ENCODE measurements at places on chromosomes 12 and 14. TPM values are rescaled to one million over a fixed set of nuclear protein-coding genes. Genes with fewer than 3 reads are reported as not detected.
A peak's percentile ranks its signal among the peaks of the same experiment; 100 is the strongest.

- DNase-seq: no peak
- no peaks in the 10 kb centered on the region for H3K4me1 ChIP-seq
- no peaks in the 10 kb centered on the region for H3K27me3 ChIP-seq
- no peak overlapping the region for H3K4me3 ChIP-seq
- no peaks in the 10 kb centered on the region for H3K36me3 ChIP-seq
- H3K27ac ChIP-seq: no peak overlapping the region
Observed at GRCh38 chr14:43476822-43477221, 1030.3 kb downstream of the FSCB start.

DNA sequence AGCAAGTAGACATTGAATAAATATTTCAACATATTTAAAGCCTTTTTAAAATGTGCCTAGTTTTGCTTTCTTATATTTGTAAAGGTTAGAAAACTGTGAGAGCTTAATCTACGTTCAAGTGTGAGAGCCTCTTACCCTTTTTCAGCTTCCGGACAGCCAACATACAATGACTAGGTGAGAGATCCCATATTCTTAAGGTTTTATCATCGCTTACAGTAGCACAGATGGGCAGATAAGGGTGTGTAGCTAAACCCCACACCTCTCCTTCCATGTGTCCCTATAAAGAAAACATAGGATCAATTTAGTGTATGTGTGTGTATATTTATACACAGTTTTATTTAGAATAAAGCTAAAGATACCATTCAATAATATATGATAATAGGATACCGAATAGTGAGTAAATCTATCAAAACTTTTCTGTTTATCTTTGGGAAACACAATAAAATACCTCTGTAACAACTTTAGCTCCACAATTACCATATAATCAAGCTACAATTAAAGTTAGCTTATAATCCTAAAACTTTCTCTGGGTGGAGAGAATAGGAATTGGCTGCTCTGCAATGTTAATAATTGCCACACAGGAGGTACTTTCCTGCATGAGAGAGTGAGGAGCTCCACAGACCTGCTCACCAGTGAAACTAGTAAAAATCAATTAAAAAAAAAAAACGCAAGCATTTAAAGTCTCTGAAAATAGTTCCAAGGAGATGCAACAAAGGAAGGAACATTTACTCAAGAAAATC lies 110.8 kb downstream of the EML5 start:
- H3K4me3 ChIP-seq: no peak overlapping the region
- DNase-seq: no peak
- no peaks in the 10 kb centered on the region for H3K36me3 ChIP-seq
- no peak overlapping the region for H3K27ac ChIP-seq
- H3K27me3 ChIP-seq: no peaks in the 10 kb centered on the region

GRCh38 chr12:15532364-15532977 lies 210.2 kb downstream of the PTPRO start:
- no peak overlapping the region for H3K4me3 ChIP-seq
- H3K27me3 ChIP-seq: no peaks in the 10 kb centered on the region
- DNase-seq: no peak
- peaks cover 7% of the 10 kb centered on the region for H3K4me1 ChIP-seq

DNA sequence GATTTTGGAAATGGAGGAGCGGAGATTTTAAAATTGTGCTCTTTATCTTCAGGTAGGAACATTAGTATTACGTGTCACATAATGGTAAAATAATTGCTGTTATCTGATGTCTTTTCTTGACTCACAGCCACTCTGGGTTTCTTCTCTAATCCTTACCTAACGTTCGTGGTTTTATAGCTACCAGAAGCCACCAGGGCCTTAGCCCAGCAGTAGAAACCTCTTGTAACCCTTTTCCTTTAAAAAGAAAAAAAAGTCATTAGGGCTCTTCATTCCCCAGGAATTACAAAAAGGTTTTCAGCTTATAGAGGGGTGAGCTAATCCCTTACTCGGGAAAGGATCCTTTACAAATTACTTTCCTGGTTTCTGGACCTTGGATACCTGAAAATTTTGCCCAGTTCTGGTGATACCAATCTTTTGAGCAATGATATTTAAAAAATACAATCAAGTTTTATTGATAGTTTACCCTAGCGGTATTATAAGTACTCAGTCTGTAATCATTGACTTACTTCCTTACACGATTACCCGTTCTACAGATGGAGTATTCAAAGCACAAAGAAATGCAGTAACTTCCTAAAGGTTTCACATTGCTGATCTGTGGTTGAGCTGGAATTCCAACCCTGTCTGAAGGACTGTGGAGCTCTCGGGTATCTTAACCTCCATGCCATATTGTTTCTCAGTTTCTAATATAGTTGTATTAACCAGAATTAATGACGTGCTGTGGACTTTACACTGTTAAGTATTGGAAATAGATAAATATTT lies 1.6 kb downstream of the GABARAPL1 start:
- H3K4me1 ChIP-seq: no peaks in the 10 kb centered on the region
- peak overlapping the region; percentile 55 for H3K4me3 ChIP-seq
- H3K27ac ChIP-seq: peak overlapping the region; percentile 99
- no peak for DNase-seq

Gene HOXC12
- 0.45 TPM for total RNA-seq

DNA sequence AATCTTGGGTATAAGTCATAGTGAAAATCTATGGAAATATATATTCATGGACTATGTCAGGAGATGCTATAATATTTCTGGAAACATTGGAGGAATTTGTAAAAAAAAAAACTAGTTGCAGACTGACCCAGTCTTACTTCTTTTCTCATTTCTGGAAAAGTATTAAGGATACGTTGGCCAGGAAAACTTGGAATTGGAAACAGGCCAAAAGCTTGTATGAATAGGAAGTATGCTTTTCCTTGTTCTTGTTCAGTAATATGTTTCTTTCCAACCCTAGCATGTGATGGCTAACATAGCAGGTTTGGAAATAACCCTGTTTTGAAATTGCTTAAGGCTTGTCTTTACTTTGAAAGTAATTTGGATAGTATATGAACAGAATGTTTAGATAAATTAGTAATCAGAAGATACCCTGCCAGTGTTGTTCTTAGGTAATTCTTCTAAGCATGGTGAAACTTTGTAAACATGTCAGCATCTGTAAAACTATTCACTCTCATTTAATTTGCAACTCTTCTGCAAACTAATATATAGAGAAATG lies 316.2 kb downstream of the NPAS3 start:
- no peak overlapping the region for H3K4me3 ChIP-seq
- no peak overlapping the region for H3K27ac ChIP-seq
- H3K4me1 ChIP-seq: no peaks in the 10 kb centered on the region
- no peaks in the 10 kb centered on the region for H3K27me3 ChIP-seq
- no peak for DNase-seq
- no peaks in the 10 kb centered on the region for H3K36me3 ChIP-seq

- no peak overlapping the region for H3K27ac ChIP-seq
- H3K4me3 ChIP-seq: no peak overlapping the region
- no peaks in the 10 kb centered on the region for H3K4me1 ChIP-seq
- H3K27me3 ChIP-seq: no peaks in the 10 kb centered on the region
Observed at GRCh38 chr14:92481811-92482555, 31.6 kb upstream of the RIN3 start.

DNA sequence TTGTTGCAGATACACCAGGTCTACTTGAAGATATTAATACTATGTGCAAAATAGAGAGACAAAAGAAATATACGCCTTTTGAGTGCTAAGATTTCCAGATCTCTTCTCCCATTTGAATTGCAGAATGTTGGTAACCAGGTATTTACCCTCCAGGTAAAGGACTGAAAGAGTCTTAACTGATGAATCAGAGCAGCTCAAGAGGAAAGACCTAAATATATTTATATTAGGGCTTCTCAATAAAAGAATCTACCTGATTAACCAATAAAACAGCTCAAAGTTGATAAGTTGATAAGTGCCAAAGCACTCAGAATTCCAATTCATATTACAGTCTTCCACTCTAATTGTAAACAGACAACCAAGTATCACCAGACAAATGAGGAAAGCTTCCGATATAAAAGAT lies 59.2 kb downstream of the ZNF641 start:
- no peak overlapping the region for H3K27ac ChIP-seq
- H3K27me3 ChIP-seq: no peaks in the 10 kb centered on the region
- no peak overlapping the region for H3K4me3 ChIP-seq
- no peak for DNase-seq
- no peaks in the 10 kb centered on the region for H3K4me1 ChIP-seq
- H3K36me3 ChIP-seq: no peaks in the 10 kb centered on the region

- no peak for DNase-seq
- H3K36me3 ChIP-seq: no peaks in the 10 kb centered on the region
- no peak overlapping the region for H3K4me3 ChIP-seq
- H3K27ac ChIP-seq: no peak overlapping the region
- no peaks in the 10 kb centered on the region for H3K27me3 ChIP-seq
Observed at GRCh38 chr14:100622708-100623485, 35.7 kb upstream of the BEGAIN start.

DNA sequence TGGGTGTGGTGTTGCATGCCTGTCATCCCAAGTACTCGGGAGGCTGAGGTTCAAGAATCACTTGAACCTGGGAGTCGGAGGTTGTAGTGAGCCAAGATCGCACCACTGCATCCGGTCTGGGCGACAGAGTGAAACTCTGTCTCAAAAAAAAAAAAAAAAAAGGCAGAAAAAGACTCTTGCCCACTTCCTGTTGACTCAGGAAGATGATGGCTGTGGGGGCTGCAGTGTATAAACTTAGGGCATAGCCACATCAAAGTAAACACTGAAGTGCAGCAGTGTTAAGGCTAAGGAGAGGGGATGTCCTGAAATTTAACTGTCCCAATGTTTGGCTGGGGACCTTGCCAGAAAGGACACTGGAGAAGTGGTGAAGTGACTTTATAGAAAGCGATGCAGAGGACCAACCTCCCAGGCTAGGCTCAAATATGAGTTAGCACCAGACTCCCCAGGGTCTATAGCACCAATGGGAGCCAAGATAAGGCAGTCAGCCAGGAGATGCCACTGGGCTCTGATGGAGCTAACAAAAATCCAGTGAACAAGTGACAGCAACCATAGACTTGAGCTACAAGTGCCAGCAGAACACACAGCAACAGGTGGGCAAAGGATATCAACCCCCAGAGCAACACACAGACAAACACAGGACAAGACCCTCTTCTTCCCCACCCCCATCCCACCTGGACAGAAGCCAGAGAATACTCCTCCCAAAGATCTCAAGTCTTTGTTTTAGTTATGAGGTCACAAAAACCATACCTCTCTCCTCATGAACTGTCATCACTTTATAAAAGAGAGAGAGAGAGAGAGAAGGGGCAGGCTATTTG lies 28.0 kb downstream of the NELL2 start:
- no peak overlapping the region for H3K27ac ChIP-seq
- no peaks in the 10 kb centered on the region for H3K4me1 ChIP-seq
- no peaks in the 10 kb centered on the region for H3K27me3 ChIP-seq
- DNase-seq: no peak
- H3K36me3 ChIP-seq: no peaks in the 10 kb centered on the region

DNA sequence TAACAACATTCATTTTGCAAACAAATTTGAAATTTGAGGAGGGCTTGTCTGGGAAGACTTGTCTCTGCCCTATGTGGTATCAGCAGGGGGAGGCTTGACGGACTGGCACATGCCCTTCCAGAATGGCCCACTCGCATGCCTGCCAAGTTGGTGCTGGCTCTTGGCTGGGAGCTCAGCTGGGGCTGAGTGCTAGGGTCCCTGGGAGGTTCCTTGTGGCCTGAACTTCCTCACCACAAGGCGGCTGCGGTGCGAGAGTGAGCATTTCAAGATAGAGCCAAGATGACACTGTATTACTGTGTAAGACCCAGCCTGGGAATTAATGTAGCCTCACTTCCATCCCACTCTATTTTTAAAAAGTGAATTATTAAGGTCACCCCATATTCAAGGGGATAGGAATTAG lies 271.6 kb upstream of the PLEKHG7 start:
- no peak for DNase-seq
- H3K36me3 ChIP-seq: no peaks in the 10 kb centered on the region
- H3K27me3 ChIP-seq: no peaks in the 10 kb centered on the region

- no peak overlapping the region for H3K27ac ChIP-seq
- no peak overlapping the region for H3K4me3 ChIP-seq
- H3K27me3 ChIP-seq: no peaks in the 10 kb centered on the region
- no peak for DNase-seq
- H3K36me3 ChIP-seq: no peaks in the 10 kb centered on the region
Observed at GRCh38 chr14:29453045-29453444, 474.6 kb downstream of the PRKD1 start.

- no peaks in the 10 kb centered on the region for H3K4me1 ChIP-seq
- H3K4me3 ChIP-seq: peak within 1 kb of the TSS; percentile 71
- H3K36me3 ChIP-seq: no peaks in the 10 kb centered on the region
- no peaks in the 10 kb centered on the region for H3K27me3 ChIP-seq
- H3K27ac ChIP-seq: no peak within 1 kb of the TSS
Observed at GRCh38 chr12:48817873-48818830, at the start of gene CACNB3. Gene CACNB3, plus strand, starts transcription at chr12:48818496. Its CDS starts 434 bp downstream, at chr12:48818930.

DNA sequence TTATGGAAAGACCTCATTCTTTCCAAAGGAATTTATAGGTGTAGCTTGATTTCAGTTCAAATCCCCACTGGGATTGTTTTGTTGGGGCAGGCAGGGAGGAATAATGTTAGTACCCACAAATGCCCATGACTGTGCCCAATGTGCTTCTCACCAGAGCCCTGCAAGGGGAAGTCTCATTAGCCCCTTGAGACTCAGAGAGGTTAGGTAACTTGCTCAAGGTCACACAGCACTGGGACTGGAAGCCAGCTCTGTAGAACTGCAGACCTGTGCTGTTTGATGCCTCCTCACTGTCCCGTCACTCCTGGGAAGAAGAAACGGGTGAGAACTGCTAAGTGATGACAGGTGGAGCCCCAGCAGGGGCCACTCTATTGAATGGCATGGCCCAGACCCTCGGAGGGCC lies 8.9 kb downstream of the ANKRD9 start:
- H3K27ac ChIP-seq: peak overlapping the region; percentile 48
- H3K4me3 ChIP-seq: no peak overlapping the region
- DNase-seq: no peak

DNA sequence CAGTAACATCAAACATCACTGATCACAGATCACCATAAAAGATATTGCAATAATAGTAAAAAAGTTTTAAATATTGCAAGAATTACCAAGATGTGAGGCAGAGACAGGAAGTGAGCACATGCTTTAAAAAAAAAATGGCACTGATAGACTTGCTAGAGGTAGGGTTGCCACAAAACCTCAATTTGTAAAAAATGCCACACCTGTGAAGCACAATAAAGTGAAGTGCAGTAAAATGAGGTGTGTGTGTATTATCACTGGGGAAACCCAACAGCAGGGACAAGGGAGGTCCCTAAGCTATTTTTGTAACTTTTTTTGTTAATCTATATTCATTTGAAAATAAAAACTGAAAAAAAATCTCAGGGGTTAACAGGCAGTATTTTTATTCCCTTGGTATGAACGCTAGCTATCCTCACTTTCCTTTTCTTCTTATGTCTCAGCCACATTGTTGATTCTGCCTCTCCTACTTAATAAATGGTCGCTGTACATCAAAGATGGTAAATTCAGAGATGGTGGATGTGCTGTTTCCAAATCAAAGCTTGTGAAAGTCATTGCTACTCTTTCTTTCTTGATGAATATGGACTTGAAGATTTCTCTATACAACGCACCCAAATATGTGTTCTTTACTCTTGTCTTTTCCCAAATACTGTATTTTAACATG lies 14.0 kb upstream of the KLRD1 start:
- no peaks in the 10 kb centered on the region for H3K4me1 ChIP-seq
- no peak overlapping the region for H3K4me3 ChIP-seq
- no peaks in the 10 kb centered on the region for H3K36me3 ChIP-seq

GRCh38 chr14:100544506-100545141 lies 42.6 kb downstream of the BEGAIN start:
- H3K27me3 ChIP-seq: no peaks in the 10 kb centered on the region
- H3K27ac ChIP-seq: no peak overlapping the region
- no peaks in the 10 kb centered on the region for H3K36me3 ChIP-seq
- no peaks in the 10 kb centered on the region for H3K4me1 ChIP-seq

Gene WNT5B
- 4.2 TPM for total RNA-seq

Gene FSCB
- not detected for total RNA-seq
